GM12878 (cell line): ENCODE measurements at places on chromosomes 3 and 15. TPM values are rescaled to one million over a fixed set of nuclear protein-coding genes. Genes with fewer than 3 reads are reported as not detected.

- no peak for DNase-seq
These were observed 577.7 kb downstream of the MECOM start for GRCh38 chr3:169085827-169086226.

- DNase-seq: no peak
These were observed 363.0 kb downstream of the FGF12 start for GRCh38 chr3:192364316-192364715.

DNA sequence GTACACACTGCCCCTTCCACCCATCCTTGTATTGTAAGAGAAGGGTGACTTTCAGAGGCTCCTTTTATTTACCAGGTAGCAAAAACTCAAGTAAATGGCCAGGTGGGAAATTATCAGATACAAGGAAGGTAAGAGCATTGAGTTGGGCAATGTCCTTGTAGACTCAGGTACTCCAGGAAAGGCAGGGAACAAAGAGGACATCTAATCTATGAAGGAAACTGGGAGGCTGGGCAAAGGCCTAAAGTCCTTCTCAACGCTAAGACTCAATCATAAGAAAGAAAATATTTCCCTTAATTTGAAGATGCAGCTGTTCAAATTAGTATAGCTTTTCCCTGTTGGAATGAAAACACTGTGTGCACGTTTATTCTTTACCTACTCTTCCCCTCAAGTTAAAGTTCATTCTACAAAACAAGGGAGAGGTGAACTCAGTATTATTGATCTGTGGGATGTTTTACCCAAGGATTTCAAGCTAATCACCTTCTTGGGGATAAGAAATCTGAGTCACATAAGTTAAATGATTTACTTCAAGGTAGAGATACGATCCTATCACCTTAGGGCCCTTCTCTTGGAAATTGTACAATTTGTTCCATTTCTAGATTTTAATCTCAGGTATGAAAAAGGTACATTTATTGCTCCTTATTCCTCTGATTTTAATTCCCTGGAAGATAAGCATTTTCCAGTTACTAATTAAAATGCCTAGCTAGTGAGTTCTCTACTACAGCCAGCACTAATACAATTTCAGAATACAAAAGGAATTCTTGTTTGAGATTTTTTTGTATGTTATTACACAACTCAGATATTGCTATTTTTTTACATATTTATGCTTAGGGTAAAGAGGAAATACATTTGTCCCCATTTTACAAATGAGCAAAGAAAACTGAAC lies 80.6 kb downstream of the PLD1 start:
- no peak for DNase-seq

DNA sequence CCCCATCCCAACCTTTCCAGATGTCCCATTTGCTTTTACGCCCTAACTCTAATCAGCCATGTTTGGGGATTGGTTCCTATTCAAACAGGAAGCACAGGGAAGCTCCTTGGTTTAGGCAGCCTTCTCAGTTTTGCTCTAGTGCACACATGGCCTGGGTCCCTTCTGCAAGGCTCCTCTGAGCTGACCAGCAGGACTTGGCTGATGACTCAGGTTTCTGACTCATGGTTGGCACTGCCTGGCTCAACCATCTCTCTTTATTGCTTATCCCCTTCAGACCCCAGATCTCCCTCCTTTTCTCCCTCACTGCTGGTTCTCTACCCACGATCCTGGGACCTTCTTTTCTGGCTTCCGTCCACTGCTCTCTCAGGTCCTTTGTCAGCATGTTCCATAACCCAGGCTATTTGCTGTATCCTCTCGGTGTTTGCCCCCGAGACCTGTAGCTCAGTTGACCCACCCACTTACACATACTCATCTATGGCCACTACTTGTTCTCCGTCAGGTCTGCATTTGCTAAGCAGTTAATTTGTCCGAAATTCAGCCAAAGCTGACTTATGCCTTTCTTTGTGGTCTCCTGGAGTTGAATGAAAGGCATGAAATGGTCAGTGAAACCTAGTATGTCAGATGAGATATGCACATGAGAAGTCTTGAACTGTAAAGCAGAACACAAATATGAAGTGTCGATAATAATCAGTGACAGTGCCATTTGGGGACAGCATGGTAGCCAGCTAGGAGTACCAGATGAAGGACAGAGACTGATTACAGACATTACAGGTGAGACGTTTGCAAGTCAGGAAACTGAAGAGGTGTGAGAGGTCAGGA lies 323.5 kb upstream of the ROPN1 start:
- no peak for DNase-seq

DNA sequence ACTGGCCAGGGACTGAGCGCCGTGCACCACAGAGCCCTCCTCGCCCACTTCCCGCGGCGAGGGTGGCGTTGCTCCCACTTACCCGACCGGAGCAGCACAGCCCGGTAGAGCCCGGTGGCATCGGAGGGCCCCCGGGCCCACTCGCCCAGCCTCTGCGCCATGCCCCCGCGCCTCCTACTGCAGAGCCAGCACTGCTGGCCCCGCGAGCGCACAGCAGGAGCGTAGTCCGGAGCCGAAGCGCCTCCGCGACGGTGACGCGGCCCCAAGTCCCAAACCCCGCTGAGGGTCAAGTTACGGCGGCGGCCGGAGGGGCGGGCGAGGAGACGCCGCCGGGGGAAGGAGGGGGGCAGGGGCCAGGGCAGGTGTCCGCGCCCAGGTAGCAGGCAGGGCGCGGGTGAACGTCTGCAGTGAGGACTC lies 9.6 kb upstream of the FAM107A start:
- DNase-seq: no peak

GRCh38 chr3:99966662-99967416 lies 147.5 kb downstream of the FILIP1L start:
- DNase-seq: no peak

ALAS1 gene
- 97.5 and 102 TPM in 2 replicates for polyA plus RNA-seq

CD200R1 gene
- 0.31 and 0.55 TPM in 2 replicates for polyA plus RNA-seq

SCAP gene
- polyA plus RNA-seq: 32.4 and 38.4 TPM in 2 replicates
